ENCODE measurements at places on chromosomes 4 and X. TPM values are rescaled to one million over a fixed set of nuclear protein-coding genes. Genes with fewer than 3 reads are reported as not detected.

Gene GASK1B
- 2.8 TPM for total RNA-seq

Gene NAA11
- total RNA-seq = not detected

Gene ADH7
- total RNA-seq = not detected

Gene GPAT3
- 29.1 TPM for total RNA-seq

Gene ITM2A
- not detected for total RNA-seq

Gene SMPX
- total RNA-seq = not detected

Gene ADH1C
- 0.63 TPM for total RNA-seq

Gene ATP6AP2
- 45.5 TPM for total RNA-seq

Gene NKX3-2
- not detected for total RNA-seq

Gene ATP1B4
- not detected for total RNA-seq

Gene SMR3B
- total RNA-seq = not detected

Gene BCORL1
- total RNA-seq = 32.2 TPM

Gene SAT1
- 99.1 TPM for total RNA-seq

Gene HAUS3
- 16.2 TPM for total RNA-seq

Gene NEIL3
- 16.2 TPM for total RNA-seq

Gene CBR4
- 28.9 TPM for total RNA-seq

Gene FRMD7
- total RNA-seq = not detected

Gene CENPE
- 28.7 TPM for total RNA-seq

Gene SLC10A4
- not detected for total RNA-seq

Gene HMX1
- total RNA-seq = not detected

Gene VGLL1
- 154 TPM for total RNA-seq

Gene GLRA2
- total RNA-seq = not detected

Gene TEX13C
- total RNA-seq = not detected

Gene OPHN1
- total RNA-seq = 11.6 TPM

Gene NAP1L3
- not detected for total RNA-seq
